ENCODE measurements at places on chromosomes 6 and 20.
A peak's percentile ranks its signal among the peaks of the same experiment; 100 is the strongest.

- no peak for DNase-seq
Observed at GRCh38 chr6:135458051-135458450, 39.5 kb downstream of the AHI1 start.

DNA sequence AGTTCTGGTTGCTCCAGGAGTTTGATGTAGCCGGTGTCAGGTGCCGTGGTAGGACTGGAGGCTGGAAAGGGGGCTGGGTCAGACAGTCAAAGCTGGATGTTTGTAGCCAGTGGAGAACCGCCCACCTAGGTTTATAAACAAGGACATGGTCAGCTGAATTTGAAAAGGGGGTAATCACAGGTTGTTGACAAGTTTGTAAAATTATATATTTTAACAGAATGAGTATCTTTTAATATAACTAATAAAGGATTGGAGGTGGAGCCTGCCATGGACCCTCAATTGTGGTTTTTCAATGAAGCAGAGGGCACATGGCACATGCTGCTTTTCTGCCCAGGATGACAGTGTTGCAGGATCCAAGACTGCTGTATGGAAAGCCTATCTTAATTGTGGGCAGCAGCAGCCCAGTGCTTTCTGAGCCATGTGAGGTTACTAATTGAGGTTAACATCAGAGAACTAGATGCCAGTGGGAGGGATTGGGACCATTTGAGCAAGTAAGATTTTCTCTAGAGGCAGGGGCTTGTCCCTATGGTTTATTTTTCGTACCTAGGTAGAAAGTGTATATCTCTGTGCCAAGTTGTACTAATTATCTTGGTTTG lies 9.7 kb downstream of the HECA start:
- no peak for DNase-seq

DNA sequence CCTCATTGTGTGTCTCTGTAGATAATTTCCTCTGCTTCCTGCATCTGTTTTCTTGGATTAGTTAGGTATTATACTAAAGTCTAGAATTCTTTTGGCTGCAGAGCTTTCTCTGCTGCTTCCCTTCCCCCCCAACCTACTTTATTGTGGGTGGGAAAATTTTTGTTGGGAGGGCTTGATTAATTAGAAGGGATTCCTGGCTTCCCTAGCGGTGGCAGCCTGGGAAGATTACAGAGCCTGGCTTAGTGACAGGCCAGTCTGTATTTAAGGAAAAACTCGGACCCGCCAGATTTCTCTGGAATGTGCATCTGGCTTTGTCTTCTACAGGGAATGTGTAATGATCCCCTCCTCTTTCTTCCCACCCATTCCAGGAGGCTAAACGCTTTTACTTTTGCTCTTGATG lies 31.2 kb downstream of the SLX4IP start:
- DNase-seq = peak; percentile 14

GRCh38 chr6:16466800-16467553 lies 228.6 kb downstream of the GMPR start:
- DNase-seq = no peak

DNA sequence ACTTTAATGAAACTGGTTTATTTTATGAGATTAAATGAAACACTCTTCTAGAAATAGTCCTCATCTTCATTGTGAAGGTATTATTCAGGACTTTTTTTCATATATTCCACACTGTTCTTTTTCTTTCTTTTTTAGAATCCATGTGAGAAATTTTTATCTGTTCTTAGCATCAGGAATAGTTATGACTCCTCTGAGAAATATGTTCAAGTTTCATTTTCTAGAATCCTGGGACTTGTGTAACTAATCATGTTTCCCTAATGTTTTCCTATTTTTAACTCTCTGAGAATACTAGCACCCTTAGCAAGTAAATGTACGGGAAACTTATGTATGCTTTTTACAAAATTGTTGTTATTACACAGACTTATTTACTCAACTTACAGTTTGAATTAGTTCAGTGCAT lies 407.8 kb downstream of the CBLN4 start:
- DNase-seq = no peak

DNA sequence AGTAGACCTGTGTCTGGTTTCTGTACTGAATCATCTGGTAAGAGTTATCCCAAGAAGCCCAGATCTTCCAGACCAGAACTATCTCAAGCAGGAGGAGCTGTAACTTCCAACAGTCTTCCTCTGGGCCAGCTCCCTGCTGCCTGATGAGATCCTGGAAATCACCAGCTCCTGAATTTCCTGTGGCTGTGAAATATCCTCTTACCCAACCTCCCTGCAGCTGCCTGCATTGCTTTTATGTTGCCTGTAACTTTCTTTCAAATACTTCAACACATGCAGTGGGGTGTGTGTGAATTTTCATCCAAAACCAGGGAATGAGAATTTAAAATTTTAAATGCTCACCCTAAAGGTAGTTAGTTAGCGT lies 160.5 kb upstream of the LAMP5 start:
- DNase-seq = no peak

DNA sequence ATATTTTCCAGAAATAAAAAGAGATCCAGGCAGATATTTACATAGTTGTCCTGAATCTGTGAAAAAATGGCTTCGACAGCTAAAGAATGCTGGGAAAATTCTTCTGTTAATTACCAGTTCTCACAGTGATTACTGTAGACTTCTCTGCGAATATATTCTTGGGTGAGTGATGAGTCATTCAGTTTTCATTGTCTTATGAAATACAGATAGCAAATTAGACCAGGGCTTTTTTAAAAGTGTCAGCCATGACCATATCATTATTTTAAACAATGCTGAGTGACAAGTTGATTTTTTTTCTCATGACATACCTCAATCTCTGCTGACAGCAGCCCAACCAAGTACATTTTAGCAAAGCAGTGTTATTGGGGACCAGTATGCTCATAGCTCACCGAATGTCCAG lies 32.8 kb downstream of the TSPYL4 start:
- no peak for DNase-seq
